ENCODE measurements at places on chromosomes 1 and 21.

GRCh38 chr1:207870306-207871031, 40.5 kb downstream of the CD34 start:
- no peak for DNase-seq

DNA sequence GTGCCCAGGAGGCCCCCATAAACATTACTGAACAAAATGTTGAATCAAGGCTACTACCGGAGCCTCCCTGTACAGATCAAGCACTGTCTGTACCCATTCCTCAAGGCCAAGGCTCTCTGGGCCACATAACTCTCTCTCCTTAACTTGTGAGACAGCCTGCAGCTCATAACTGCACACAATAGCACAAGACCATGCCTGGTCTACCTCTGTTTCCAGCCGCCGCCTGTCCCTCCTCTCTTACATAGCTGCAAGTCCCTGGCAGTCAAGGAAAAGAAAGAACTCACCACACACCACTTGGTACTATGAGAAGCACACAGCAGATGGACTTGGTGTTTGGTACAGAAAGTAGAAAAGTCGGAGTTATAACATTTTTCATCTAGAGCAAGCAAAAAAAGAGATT, 91.1 kb downstream of the SSBP3 start:
- DNase-seq, result no peak

GRCh38 chr1:162905174-162906158, 44.5 kb upstream of the CCDC190 start:
- DNase-seq, result no peak

GRCh38 chr1:109060707-109061106, 15.1 kb downstream of the TAF13 start:
- DNase-seq, result no peak

- no peak for DNase-seq
These were observed 28.0 kb downstream of the SLAMF1 start for GRCh38 chr1:160618763-160619274.
